ENCODE measurements at places on chromosomes 2 and 18.

- DNase-seq: no peak
Measured at GRCh38 chr2:129735576-129735975, 243.9 kb upstream of the RAB6C start.

DNA sequence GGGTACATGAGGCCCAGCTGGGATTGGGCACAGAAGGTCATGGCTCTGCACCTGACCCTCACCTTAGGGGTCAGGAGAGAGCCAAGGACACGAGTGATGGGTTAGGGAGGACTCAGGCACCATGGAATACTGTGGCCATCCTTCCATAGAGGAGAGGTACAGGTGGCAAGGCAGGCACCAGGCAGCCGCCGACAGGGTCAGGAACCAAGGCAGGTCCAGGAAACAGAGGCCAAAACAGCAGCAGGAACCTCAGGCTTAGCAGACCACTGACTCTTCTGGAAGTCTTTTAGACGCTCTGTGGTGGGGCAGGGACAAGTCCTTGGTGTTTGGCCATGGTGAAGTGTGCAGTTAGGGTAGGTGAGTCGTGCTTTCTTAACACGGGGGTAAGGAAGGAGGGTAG is 128.0 kb downstream of the NEDD4L start:
- no peak for DNase-seq

DNA sequence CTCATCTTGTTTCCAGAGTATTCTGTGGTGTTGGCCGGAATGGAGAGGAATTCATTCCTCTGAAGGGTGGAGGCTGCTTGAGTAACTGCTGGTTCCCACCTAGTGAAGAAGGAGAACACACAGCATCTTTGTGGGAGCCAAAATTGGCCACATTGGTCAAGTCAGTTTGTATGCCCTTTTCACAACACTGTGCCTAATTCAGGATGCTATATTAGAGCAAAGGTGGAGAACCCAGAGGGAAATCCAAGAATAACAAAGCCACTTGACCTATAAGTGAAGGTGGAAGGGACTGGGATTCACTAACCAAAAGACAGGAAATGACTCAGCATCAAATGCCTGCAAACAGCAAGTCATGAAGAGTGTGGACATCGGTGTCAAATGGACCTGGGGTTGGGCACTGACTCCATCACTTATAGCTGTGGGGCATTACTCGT is 27.3 kb upstream of the MLPH start:
- no peak for DNase-seq

DNA sequence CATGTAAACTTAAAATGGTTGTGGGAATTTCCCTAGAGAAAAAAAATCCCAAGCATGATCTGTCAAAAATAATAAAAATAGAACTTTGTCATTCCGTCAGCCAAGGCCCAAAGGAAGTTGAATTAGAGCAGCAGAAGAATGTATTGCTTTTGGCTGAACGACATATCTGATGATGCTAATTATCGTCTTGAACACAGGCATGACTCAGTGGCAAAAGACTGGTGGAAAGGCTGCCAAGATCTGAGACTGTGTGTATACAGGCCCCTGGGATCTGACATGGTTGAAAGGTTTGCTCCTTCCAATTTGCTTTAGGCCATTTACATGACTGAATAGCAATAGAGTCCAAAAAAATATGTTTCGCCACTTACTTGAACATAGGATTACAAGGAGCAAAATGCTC is 1057.1 kb upstream of the CRIM1 start:
- no peak for DNase-seq

GRCh38 chr2:29796446-29796845 is 124.9 kb downstream of the ALK start:
- DNase-seq: no peak

DNA sequence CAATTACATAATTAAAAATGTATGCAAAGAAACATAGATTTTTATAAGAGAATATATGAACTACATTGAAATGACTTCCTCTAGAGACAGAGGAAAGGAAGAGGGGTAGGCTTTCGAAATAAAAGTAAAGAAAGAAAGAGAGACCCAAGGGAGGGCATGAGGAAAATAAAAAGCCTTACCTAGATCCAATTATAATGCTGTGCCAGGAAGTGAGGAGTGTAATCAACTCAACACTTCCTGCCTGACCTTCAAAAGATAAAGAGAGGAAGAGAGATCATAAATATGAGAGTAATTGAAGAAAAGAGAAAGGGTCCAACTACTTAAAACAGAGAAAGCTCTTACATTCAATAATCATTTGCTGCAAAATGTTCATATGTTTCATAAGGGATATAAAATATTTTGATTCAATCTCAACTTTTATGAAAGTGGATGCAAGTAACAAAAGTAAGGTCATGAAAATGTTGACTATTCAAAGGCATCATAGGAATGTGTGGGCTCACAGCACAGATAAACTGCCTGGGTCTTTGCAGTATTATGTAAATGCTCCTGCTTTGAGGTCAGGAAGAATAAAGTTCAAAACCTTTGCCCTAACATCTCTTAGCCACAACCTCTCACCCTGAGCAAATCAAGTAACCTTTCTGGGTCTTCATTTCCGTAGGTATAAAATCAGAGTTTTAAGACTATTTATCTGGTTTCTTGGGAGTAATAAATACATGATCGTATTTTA is 1237.7 kb downstream of the LRP1B start:
- no peak for DNase-seq

GRCh38 chr2:173819852-173820251 is 145.3 kb downstream of the SP3 start:
- DNase-seq: no peak

DNA sequence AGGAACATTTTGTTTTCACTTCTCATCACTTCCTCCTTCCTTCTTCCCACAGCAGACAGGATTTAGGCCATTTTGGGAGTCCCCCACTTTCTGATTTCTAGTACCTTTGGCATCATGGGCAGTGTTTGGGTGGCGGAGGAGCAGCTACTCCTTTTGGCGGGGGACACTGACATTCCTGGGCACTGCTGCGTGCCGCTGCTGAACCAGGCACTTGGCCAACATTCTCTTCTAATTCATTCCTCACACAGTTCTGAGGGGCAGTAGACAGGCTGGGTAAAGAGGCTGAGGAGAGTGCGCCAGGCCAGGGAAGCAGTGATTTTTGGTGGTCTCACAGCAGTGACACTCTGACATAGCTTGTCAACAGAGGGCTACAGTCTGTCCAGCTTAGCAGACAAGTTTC is 270.2 kb downstream of the LOXHD1 start:
- no peak for DNase-seq

DNA sequence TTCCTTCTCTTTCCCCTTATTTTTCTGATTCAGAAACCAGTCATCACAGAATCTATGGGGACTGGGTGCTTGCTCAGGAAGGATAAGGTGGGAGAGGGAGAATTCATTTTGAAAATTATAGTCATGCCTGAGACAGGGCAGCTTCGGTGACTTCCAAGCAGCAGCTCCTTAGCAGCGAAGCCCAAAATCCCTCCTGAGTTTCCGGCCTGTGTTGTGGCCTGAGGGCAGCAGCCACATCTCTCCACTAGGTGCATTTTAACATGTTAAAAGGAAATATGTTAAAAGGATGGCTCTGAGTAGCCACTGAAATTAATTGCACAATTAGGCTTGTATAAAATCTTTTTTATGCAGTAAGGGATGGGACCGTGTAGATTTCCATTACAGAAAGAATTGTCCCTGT is 207.0 kb upstream of the RAB12 start:
- DNase-seq: no peak

- DNase-seq: no peak
Measured at GRCh38 chr2:75186821-75187220, 12.5 kb downstream of the TACR1 start.

DNA sequence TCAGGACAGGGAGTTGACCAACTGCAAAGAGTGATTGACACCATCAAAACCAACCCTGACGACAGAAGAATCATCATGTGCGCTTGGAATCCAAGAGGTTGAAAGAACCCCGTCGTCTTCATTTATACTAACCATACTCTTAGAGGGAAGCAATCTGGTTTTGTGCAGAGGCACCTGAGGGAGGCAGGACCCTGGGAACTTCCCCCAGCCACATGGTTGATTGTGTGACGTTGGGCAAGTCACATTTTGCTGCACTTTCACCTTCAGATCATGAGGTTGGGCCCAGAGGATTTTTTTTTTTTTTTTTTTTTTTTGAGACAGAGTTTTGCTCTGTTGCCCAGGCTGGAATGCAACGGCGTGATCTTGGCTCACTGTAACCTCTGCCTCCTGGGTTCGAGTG is 11.6 kb downstream of the TYMS start:
- no peak for DNase-seq

- no peak for DNase-seq
Measured at GRCh38 chr2:180987146-180987545, 6.7 kb downstream of the UBE2E3 start.

- no peak for DNase-seq
Measured at GRCh38 chr18:79844999-79845563, 47.3 kb downstream of the KCNG2 start.

GRCh38 chr2:174184915-174185314 is 63.4 kb downstream of the OLA1 start:
- no peak for DNase-seq

GRCh38 chr18:50982802-50983179 is 15.0 kb downstream of the ELAC1 start:
- DNase-seq: no peak

DNA sequence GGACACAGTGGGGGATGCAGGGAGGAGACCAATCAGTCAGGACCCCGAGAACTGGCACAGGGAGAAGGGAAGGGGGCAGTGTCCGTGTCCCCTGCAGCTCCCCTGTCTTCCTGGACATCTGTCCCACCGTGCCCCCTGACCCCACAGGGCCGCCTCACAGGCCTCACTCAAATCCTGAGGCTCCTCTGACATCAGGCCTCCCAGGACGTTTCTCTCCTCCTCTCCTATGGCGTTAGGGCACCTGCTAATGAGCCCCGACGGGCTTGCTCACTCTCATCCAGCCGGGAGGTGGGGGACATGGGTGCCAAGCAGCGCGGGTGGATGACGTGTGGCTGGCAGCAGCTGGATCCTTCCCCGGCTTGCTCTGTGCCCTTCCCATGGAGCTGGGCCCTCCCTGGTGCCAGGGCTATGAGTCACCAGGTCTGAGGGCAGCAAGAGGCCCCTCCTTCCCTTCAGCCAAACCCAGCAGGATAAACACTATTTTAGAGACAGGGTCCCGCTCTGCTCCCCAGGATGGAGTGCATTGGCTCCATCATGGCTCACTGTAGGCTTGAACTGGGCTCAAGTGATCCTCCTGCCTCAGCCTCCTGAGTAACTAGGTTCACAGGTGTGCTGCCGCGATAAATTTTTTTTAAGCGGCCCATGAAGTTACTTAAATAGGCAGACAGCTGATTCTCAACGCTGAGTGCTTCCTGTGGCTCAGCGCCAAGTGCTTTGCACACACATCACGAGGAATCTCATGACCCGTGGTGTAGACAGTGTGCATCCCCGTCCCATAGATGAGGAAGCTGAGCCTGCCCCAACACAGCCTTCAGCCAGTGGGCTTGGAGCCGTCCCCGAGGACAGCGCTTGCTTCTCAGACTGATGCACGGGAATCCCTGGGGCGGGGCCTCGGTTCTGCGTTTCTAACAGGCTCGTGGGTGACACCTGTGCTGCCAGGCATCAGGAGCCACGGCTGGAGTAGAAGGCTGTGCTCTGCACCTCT is 64.5 kb upstream of the HDAC4 start:
- no peak for DNase-seq

GRCh38 chr2:46091961-46092667 is 205.1 kb upstream of the EPAS1 start:
- no peak for DNase-seq

DNA sequence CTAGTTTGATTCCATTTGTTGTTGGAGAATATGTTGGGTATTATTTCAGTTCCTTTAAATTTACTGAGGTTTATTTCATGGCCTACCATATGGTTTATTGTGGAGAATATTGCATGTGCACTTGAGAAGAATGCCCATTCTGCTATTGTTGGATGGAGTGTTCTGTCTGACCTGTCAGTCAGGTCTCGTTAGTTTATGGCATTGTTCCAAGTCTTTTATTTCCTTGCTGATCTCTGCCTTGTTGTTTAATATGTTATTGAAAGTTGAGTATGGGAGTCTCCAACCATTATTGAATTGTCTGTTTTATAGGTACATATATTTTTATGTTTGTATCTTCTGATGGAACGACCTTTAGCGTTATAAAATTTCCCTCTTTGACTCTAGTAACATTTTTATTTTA is 86.3 kb downstream of the PTPN4 start:
- DNase-seq: no peak

DNA sequence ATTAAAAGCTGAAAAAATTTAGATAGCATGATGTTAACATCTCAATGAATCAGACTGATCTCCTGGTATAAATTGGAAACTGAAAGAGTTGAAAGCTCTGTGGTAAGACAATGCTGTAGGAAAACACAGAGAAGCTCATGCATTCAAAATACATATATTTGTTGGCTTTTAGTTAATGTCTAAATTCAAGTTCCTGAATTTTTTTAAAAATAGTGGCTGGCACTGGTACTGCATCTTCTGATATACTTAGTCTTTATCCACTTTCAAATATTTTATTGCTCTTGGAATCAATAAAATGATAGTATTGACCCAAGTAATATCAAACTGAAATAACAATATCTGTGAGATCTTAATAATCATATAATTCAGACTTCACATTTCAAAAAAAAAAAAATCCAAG is 151.4 kb upstream of the FIGN start:
- no peak for DNase-seq

DNA sequence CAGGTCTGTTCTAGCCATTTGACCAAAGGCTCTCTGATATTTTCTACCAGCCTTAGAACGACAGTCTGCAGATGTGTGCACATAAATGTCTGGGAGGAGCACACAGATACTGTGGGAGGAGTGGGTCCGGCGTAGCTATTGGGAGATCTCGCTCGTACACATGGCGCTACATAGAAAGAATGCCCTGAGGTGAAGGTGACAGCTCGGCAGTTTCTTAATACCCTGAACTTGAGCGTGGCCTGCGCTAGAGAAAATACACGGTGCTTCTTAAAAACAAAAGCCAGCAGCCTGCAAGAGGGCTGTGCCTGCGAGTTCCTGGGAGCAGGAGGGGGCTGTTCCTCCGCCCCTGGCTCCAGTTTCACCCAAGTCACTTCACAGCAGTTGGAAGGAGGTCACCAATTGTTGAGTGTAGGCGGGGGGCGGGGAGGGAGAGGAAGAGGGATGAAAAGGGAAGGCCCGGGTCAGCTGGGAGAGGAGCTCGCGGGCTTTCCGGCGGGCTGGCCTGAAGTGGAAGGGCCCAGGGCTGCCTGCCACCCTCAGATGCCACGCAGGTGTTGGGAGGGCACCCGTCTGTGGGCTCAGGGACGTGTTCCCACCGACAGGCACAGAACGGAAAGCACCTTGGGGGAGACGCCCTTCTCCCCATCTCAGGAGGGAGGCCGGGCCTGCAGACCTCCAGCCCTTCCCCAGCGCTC is 124.7 kb upstream of the ZNF516 start:
- DNase-seq: no peak

Data from effector memory CD8-positive, alpha-beta T cell (primary cell).